ENCODE measurements at places on chromosomes 2 and 18.

- DNase-seq = no peak
Observed at GRCh38 chr2:95530734-95531133, 46.2 kb upstream of the TRIM43B start.

GRCh38 chr2:128668946-128669345 lies 350.3 kb upstream of the HS6ST1 start:
- no peak for DNase-seq

GRCh38 chr2:213306316-213306942 lies 22.2 kb downstream of the SPAG16 start:
- no peak for DNase-seq

DNA sequence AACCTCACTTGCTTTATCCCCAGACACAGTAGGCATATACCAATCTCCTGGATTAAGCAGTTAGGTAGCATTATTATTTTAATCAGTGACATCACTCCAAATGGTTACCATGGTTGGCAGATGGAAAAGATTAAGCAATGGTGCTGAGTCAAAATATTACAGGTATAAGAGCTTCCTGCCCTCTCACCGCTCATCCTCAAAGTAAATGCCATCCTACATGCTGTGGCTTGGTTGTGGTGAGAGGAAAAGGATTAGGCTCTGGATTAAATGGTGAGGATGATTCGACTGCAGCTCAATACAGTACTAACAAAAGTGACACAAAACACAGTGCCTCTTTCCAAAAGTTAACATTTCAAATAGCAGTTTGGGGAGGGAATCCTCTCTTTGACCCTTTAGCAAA lies 108.9 kb upstream of the ACAA2 start:
- no peak for DNase-seq

DNA sequence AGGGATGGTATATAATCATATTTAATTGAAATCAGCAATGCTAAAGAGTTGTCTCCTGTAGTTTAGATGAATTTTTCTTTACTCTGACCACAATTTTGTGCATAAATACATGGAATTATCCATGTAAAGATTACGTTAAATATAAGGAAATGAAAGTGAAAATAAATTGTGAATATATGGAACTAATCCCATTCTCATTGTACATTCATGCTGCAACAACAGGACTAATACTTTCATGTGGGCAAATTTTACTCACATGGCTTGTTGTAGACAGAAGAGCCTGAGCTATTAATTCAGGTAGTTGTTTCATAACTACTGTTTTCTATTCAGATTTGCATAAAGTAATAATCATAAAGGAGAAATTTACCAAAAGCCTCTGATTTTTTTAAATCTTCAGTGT lies 357.8 kb downstream of the ARHGAP15 start:
- DNase-seq = no peak

GRCh38 chr2:54551123-54551756 lies 95.1 kb downstream of the SPTBN1 start:
- no peak for DNase-seq

DNA sequence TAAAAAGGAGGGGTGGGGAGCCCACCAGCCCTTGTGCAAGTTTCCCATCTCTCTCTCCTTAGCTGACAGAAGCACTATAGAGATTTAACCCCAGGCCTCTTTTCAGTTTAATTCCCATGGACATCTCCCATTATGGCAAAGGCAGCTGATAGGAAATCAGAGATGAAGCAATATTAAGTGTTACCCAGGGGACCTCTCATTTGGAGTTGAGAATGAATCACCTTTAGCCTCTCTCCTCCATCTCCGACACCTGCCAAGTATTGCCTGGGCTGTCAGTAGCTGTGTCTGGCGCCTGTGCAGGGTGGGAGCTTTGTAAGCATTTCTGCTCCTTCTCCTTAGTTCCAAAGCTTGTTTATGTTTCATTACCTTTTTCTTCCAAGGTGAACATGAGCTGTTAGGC lies 109.0 kb downstream of the AQP4 start:
- DNase-seq = no peak

GRCh38 chr2:165950438-165950837 lies 3.1 kb downstream of the TTC21B start:
- no peak for DNase-seq

GRCh38 chr2:105969552-105969951 lies 224.5 kb downstream of the UXS1 start:
- no peak for DNase-seq

DNA sequence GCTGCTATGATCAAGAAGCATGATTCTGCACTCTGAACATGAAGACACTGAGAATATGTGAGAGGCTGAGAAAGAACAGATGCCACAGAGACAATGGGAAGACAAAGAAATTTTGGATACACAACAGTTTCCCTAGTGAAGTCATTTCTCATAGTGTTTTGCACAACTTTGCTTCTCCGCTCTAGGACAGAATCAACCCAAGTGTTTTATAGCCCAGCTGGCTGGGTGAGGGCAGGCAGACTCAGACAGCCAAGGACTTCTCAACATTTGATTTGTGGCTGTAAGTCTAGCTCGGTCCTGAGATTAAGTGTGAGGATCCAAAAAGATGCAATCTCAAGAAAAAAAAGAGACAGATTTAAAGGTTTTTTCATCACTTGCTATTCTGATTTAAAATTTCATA lies 536.5 kb upstream of the CRIM1 start:
- no peak for DNase-seq

DNA sequence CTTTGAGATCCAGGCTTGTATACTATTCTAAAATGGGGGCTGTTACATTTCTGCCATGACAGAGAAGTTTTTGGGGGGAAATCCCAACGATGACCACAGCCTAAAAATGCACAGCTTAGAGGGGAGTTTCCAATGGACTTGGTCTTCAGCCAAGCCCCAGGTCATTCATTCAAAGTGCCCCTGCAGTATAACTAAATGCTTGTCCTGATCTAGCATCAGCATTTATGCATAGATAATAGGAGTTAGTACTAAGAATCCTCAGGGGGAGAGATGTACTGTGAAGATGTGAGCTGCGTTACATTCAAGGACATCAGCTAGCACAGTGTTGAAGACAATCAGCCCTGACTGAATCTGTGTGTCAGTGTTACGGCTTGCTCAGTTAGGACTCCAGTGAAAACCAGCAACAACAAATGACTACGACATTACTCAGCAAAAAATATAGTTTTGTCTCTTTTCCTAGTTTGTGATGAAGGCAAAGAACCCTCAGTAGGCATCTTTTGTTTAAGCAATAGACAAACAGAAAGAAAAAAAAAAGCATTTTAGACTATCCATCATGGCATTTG lies 160.9 kb downstream of the ZEB2 start:
- no peak for DNase-seq

Data from activated T-cell treated with anti-CD3 and anti-CD28 coated beads for 4 hours (primary cell).